ENCODE measurements at places on chromosomes 11 and 22.
A peak's percentile ranks its signal among the peaks of the same experiment; 100 is the strongest.

- DNase-seq = no peak
Observed at GRCh38 chr11:45161252-45162063, 15.0 kb downstream of the PRDM11 start.

GRCh38 chr11:124673333-124674167, at the start of the genes SIAE and SPA17:
Gene SIAE, minus strand, starts transcription at chr11:124673739. Its CDS starts 31 bp downstream, at chr11:124673708.
Gene SPA17, plus strand, starts transcription at chr11:124673904. Its CDS starts 1,361 bp downstream, at chr11:124675265.
- peak; percentile 100 for DNase-seq

- DNase-seq = no peak
Observed at GRCh38 chr11:12386745-12387144, 9.4 kb downstream of the PARVA start.

GRCh38 chr22:19610518-19611253, 86.5 kb upstream of the CLDN5 start:
- DNase-seq = no peak

DNA sequence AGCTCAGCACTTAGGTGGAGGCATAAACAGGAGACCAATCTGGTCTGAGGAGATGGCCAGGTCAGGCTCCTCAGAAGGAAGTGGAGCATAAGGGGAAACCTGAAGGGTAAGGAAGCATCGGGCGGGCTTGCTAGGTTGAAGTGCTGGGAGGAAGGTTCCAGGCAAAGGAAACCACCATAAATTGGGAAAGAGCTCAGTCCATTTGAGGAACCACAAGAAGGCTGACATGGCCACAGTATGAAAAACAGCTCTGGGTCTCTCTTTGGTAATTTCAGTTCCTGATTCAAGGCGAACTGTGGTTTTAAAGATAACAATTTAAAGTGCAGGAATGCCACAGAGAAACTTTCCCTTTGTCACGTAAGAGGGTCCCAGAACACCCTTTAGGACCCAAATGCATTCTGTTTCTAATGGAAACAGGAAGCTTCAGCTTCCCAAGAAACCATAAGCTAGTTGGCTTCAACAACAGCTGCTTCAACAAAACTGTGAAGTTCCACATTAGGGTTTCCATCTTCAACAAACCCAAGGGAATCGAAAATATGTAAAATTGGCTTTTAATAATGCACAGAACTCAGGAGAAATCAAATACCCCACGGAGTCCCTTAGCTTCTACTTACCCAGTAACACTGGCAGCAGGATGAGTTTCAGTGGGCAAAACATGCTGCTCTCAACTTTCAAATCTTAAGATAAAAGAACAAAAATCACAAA, 10.4 kb downstream of the JAML start:
- peak; percentile 100 for DNase-seq

- DNase-seq = no peak
Observed at GRCh38 chr11:76459299-76459698, 14.5 kb downstream of the EMSY start.
